ENCODE measurements at places on chromosomes 3 and 15. TPM values are rescaled to one million over a fixed set of nuclear protein-coding genes. Genes with fewer than 3 reads are reported as not detected.

- no peak for DNase-seq
Measured at GRCh38 chr3:170600005-170600624, 14.2 kb upstream of the SLC7A14 start.

- no peak for DNase-seq
Measured at GRCh38 chr15:88300861-88301260, 44.3 kb upstream of the NTRK3 start.

- DNase-seq, result no peak
Measured at GRCh38 chr3:34005886-34006285, 207.5 kb downstream of the PDCD6IP start.

DNA sequence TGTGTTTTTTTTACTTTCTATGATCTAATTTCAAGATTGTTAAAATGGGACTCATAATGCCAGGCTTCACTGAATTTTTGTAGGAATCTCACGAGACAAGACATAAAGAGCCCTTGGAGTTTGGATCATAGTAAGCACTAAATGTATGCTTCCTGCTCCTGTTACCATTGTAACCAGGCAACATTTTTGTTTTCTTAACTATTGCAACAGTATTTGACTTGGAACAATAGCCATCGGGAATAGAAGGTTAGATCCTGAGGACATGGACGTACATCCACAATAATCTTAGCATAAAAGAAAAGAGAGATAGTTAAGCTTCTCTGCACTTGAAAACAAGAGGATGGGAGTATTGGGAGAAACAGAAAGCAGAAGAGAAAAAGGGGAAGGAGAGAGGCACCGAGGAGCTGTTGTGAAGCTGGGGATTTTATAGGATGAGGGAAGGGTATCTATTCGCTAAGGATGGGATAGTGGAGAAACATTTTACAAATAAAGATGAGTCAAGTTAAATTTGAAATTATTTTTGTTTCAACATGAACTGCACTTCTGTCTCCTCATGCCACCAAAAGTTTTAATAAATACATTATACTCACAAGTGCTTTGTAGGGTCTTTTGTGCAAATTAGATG is 131.4 kb downstream of the TMCO5A start:
- no peak for DNase-seq

DNA sequence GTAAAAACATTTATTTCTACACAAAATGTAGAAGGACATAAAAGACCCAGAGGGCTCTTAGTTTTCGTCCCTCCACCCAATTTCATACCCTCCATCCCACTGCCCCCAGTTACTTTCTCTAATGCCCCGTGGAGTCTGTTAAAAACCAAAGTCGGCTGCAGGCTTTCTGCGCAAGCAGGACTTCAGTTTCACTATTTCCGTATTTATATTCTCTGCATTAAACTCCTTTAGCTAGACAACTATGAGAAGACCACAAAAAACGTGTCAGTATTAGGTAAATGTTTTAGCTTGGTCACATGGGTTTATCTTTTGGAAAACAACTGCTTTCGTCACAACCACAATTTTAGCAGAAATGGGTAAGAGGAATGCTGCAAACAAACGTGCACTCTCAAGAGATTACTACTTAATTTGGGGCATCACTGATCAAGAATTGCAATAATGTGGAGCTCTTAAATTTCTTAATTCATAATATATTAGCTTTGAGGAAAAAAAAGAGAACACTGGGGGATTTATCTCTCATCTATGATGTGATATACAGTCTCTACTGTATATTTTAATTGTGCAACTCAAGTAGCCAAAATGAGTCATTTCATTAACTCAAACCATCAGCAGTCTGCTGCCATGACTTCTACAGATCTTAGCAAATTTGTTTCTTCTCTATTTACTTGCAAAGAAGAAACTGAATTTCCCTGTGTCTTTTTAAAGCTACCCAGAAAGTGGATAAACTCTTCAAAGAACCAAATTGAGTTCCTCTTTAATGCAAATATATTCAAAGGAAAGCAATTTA is 740 bp upstream of the NSMCE3 start:
- DNase-seq, result peak; percentile 21

DNA sequence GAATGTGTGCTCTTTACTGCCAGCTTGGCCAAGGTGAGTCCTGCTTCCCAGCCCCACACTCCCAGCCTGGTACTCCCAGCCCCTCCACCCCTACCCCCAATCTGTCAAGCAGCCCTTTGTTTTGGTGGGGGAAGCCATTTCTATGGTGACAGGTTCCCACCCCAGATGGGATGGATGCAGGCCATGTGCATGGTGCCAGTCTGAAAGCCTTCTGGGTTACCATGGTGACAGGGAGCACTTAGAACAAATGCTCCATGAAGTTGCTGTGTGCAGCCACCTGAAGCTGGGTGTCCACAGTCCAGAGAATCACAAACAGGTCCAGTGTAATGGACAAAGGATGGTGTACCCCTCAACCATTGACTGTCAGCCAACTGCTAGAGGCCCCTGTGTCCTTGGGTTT is 19.1 kb upstream of the VILL start:
- DNase-seq, result no peak

- DNase-seq, result no peak
Measured at GRCh38 chr15:70521576-70522322, 241.6 kb downstream of the UACA start.

DNA sequence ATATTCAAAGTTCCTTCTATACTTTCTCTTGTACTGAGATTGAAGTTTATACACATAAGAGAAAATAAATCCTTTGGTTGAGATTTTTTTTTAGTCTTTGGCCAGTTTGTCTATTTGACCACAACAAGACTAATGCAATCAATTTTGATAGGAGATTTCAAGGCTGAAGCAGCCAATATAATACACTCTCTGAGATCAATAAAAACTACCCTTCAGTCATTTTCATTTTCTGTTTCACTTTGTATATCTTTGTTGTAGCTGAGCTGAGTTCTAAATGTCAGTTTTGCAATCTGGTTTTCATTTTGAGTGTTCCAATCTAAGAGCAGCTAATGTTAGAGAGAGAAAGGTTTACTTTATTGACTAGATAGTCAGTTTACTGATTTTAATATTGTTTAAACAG is 623.8 kb upstream of the ROBO1 start:
- no peak for DNase-seq

DNA sequence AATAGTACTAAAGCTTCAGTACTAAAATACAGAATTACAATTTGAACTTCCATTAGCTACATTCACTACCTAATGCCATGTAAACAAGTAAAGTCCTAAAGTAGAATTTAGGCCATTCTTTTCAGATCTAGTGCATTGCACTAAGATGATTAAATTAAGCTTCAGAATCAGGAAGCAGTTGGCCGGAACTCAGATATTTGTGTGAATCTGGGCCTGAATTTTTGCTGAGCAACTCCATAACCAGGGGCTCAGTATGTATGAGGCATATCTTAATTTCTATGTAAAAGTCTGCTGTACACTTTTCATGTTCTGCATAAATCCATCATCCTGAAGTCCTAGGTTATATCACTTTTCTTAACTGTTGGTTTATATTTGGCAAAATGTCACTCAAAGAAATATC is 246.4 kb downstream of the RBMS3 start:
- no peak for DNase-seq

- no peak for DNase-seq
Measured at GRCh38 chr3:95810462-95810861, 1003.9 kb upstream of the EPHA6 start.

ROPN1 gene
- total RNA-seq, result 0.66 TPM

RTP3 gene
- total RNA-seq, result not detected

PLAAT1 gene
- total RNA-seq, result not detected

GLDN gene
- 3.7 TPM for total RNA-seq
